ENCODE measurements at places on chromosomes 2 and 18.

GRCh38 chr2:54658564-54659071, 64.8 kb upstream of the EML6 start:
- DNase-seq = no peak

GRCh38 chr2:229235131-229235914, 35.8 kb downstream of the PID1 start:
- no peak for DNase-seq

DNA sequence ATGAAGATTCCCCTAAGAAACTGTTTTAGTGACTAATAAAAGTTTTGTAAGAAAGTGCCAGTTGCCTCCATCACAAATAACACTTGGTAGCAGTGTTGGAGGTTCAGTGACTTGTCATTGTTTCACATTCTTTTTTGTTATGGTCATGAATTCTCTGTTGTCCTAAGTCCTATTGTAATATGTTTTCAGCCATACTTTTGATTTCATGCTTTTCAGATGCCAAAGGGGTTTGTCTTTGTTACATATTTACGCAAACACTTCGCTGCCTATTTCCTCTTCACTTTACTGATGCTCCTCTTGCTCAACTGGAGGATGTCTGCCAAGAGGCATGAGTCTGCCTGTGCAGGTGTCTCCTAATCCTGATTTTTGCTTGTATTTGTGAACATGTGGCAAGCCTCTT, 66.6 kb downstream of the PHLPP1 start:
- DNase-seq = no peak

GRCh38 chr18:62802523-62802922, 87.2 kb downstream of the PHLPP1 start:
- no peak for DNase-seq

DNA sequence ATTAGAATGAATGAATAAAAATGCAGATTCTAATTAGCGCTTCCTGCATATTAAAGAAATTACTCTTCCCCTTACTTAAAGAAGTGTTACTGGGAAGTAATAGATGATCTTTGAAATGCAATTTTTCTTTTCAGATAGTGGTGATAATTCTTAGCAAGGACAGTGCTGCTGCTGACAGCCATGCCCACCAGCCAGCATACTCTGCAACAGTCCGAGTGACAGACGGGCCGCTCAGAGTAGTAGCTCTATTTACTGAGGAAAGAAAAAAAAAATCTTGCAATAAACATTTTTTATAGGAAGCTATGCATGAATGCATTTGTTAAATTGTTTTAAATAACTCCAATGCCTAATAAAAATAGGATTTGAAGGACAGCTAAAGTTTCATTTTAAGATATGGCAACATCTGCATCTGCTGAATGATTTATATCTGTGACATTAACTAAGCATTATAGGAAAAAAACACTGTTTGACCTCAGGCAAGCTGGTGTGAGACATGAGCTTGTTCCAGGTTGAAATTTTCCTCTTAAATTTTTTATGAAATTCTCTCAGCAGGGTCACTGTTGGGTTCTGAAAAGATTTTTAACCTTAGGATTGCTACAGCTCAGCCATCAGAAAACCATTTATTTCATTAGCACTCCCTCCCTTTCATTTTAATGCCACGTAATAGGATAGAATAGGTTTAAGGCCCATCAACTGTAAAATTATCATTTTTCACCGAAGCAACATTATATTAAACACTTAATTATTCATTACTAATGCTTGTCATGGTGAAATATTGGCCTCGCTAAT, 393.8 kb downstream of the DCDC2C start:
- DNase-seq = no peak

GRCh38 chr2:166184789-166185188, 57.0 kb upstream of the SCN1A start:
- no peak for DNase-seq

DNA sequence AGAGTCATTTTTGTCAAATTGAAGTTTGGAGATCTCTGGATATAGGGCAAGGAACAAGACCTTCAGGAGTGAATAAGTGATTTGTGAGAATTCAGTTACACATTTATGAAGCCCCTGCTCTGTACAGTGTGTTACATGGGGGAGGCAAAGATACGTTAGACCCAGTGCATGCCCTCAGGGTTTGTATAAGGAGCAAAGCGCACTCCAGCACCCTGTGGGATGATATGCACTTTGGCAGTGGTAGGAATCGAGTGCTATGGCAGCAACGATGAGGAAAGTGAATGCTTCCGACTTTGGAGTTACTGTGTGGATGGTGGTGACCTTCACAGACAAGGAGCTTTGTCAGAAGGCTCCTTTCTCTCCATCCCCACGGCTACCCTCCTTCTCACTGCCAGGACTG, 74.3 kb upstream of the ALPP start:
- no peak for DNase-seq
